Mesenchymal stem cell (in vitro differentiated cells and primary cell): ENCODE measurements at places on chromosomes 12 and 14.

DNA sequence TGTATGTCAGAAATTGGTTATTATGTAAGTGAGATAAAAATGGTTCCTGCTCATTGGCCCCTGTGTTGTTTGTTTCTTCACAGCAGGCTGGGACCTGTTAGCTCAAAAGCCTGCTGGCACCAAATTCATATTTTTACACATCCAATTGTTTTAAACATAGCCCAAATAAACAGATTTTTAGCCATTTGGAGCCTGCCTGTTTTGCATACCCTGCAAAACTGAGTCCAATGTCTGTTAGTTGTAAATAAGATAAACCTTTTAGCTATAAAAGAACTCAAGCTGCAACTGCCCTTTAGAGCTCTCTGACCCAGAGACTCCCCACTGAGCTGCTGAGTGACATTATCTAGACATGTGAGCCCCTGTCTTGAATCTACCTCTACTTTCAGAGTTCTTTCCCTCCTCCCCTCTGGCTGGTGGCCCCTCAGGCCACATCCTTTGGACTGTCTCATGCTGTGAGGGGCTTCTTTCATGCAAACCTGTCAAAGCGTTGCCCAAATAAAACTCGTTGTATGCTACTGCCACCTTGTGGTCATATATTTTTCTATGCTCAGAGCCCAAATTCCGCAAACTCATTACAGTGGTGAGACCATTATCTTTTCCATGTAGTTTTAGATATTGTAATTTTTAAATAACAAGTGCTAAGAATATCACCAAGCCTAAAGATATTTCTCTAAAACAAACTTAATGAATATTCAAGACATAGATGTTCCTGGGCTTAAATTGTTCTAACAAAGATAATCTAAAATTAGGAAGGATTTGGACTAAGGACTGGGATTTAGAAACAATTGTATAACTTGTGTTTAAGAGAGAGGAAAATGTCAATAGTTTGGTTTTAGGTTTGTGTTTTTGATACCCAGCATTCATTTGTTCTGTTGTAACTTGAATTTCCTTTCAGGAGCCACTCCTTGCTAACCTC lies 337.9 kb downstream of the AACS start:
- DNase-seq = peak; percentile 14

DNA sequence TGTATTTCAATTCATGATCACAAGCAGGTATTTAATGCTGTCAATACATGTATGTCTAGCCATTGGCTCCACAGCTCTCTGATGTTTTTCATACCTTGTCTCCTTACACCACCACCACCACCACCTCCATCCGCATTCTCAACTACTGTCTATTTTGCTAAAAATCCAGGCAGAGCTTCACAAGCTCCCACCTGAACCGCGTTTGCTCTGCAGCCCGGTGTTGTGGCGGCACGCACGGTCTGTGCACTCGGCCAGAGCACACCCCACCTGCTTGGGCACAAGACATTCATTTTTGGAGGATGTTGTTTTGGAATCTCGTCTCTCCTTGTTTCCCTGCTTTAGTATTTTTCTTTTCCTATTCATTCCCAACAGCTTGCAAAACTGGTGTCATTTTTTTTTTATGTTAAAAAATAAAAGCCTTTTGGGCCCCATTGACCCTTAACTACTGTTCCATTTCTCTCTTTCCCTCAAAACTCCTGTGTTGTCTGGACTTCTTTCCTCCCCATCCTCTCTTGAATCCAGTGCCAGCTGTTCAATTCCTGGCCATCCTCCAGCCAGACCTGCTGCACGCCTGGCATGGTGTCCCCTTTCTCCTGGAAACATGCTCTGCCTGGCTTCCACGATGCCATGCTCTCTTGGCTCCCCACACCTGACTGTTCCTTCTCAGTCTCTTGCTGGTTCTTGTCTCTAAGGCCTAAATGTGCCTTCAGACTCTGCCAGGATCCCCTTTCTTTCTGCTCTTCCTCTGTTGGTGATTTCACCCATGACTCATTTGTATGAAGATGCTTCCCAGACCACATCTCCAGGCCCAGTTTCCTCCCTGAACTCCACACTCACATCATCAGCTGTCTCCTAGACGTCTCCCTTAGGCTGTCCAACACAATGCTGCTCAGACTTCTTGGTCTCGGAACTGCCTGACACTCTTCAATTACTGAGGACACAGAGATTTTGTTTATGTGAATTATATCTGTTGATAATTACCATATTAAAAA lies 37.9 kb downstream of the PIWIL1 start:
- no peak for DNase-seq

DNA sequence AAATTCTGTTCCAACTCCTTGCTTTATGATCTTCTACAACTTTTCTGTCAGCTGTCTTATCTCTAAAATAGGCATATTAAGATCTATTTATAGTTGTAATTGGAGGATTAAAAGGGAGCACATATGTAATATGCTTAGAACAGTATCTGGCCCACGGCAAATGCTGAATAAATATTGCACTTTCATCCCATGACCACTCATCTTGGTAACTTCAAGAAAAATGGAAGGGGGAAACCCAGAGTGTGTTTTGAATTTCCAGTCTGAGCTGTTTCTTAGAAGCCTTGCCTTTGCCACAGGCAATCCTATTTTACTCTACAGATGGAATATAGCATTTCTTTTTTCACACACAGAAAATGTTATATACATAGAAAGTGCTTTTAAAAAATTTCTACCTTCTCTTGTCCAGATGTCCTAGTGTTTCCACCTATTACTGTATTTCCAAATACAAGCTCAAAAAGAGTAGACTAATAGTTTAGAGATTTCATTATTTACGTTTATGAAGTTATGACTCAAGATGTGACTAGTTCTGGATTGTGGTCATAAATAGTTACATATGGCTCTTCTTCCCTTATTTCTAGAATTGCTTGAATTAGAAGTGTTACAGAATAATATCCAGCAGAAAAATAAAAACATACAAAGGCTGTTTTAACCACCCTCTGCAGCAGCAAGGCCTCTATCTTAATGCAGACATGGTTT lies 6.2 kb upstream of the STXBP6 start:
- DNase-seq = no peak

GRCh38 chr12:50747817-50748216 lies 16.1 kb upstream of the ATF1 start:
- DNase-seq = peak; percentile 26

DNA sequence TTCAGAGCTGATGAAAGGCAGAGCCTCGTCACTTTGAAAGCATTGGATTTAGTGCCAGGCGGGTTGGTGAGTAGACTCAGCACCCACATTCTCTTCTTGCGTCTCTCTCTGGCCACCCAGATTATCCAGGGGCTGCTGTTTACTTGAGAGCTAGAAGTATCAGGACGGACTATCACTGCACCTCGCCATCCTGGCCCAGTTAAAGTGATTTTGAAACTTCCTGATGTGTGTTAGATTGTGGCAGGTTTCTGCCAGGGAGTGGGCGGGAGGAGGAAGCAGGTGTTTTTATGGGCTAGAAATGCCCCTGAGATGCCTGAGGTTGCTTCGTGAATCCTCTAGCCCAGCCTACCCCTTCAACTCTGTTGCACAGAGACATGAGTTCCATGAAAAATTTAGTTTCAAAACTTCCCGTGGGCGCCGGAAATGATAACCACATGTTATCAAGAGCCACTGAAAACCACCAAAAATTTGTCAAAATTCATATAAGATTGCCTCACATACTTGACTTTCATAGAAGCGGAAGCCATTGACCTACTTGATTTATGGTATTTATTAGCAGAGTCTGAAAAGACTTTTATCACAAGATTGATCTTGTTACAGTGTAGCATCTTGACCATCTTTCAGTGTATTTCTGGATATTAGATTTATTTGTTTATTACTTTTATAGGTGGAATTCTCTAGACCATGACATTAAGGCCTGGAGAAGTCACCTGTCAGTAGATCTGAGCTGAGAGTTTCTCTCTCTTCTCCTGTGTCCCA lies 466.0 kb downstream of the RAD51B start:
- DNase-seq = no peak

GRCh38 chr12:94297876-94298505 lies 149.6 kb downstream of the PLXNC1 start:
- DNase-seq = no peak

DNA sequence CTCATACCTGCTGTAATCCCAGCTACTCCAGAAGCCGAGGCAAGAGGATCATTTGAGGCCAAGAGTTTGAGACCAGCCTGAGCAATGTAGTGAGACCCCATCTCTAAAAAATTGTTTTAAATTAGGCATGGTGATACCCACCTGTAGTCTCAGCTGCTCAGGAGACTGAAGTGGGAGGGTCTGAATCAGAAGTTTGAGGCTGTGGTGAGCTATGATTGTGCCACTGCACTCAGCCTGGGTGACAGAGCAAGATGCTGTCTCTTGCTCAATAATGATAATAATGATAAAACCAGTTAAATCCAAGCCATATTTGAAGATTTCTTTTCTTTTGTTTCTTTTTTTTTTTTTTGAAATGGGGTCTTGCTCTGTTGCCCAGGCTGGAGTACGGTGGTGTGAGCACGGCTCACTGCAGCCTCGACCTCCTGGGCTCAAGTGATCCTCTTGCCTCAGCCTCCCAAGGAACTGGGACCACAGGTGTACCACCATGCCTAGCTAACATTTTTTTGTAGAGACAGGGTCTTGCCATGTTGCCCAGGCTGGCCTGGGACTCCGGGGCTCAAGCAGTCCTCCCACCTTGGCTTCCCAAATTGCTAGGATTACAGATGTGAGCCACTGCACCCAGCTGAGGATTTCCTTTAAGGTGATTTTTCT lies 12.8 kb downstream of the PSMA6 start:
- DNase-seq = no peak

DNA sequence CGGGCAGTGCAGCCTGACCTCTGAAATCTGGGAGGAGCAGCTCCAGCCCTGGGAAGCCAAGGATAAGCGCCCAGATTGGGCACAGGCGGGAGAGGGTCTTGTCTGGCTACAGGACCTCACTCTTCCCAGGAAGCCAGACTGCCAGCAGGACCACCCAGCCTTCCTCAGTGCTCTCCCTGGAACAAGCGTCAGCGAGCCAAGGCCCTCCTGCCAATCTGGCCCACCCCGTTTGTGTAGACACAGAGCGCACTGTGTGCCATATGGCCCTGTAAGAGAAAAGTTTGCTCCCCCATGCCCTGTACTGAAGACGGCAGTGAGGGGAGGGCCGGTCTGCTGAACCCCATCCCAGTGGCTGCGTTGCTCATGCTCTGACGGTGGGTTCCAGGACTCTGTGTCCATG lies 1.2 kb upstream of the C14orf180 start:
- no peak for DNase-seq

GRCh38 chr14:101426466-101426865 lies 134.8 kb upstream of the DIO3 start:
- no peak for DNase-seq

DNA sequence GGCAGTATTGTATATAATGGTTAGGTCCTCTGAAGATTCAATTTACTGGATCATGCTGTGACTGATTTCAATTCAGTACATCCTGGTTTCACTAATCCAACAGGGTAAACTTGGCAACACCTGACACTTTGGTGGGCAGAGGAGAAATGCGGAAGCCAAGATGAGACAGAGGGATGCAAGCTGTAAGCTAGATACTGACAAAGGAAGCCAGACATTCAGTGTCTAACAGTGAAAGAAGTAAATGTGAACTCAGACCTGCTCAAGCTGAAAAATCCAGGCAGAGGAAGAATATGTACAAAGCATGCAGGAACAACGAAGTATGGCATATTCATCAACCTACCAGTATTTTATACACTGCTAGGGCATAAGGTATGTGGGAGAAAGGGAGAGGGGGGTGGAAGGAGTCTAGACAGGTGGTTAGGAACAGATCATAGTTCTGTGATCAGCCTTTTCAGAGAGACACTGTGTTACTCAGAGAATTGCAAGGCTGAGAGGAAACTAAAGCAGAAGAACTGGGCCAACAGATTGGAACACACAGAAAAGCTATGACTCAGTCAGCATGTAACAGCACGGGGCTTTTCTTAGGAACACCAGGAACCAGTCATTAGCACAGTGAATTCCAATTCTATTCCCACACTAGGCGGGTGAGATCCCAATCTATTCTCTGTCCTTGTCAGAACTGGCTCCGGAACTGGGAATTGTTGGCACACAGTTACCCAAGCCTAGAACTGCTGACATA lies 40.3 kb downstream of the NELL2 start:
- no peak for DNase-seq

DNA sequence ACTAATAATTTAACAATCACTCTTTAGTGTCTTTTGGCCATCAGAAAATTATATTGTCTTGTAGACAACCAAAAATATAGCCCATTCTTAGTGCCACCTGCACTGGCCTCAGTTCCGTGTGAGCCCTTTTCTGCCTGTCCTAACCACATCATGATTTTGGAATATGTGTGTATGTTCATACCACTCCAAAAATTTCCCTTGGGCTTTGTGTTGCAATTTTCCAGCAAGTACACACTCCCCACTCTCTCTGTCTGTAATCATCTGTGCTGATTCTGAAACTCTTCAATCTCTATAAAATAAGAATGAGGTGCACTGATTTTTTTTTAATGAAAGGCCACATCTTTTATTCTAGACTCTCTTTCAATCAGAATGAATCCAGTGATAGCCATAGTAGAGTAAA lies 196.0 kb downstream of the PIK3C2G start:
- DNase-seq = no peak

DNA sequence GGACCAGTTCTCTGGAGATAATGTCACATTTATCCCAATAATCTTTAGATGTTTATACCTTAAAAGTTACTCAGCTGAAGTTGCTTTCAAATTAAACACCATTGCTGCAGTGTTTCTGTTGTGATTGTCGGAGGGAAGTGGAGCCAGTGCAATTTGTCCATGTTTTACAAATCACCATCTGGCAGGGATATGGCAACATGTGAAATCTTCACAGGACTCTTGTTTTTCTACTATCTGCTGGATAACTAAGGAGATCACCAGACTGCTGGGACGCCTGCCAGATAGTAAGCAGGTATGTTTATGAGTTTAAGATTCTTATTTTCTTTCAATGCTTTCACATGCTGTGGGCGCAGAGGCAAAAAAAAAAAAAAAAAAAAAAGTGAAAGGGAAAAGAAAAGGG lies 100.3 kb upstream of the SOX5 start:
- no peak for DNase-seq

- no peak for DNase-seq
Observed at GRCh38 chr12:66341126-66341525, 38.8 kb downstream of the HELB start.

DNA sequence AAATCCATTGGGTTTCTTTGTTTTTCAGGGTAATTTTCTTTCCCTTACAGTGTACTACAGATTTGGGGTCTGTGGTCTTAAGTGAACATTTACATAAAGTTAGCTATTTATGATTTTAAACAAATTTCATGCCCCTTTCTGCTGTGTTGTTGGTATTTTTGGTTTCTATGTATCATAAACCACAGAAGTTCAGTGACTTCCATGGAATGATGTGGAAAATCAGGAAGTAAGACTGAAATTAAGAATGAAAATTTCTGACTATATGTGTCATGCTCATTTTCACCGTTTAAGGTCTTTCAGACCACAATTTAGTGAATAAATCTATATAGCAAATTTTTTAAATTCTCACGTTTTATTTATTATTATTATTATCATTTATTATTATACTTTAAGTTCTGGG lies 31.7 kb downstream of the ETV6 start:
- DNase-seq = no peak

GRCh38 chr14:92553438-92553837 lies 39.9 kb downstream of the RIN3 start:
- peak; percentile 90 for DNase-seq
